ENCODE measurements at places on chromosomes 5 and 9.

- no peak for DNase-seq
Observed at GRCh38 chr9:20658677-20659473, 25.2 kb upstream of the FOCAD start.

DNA sequence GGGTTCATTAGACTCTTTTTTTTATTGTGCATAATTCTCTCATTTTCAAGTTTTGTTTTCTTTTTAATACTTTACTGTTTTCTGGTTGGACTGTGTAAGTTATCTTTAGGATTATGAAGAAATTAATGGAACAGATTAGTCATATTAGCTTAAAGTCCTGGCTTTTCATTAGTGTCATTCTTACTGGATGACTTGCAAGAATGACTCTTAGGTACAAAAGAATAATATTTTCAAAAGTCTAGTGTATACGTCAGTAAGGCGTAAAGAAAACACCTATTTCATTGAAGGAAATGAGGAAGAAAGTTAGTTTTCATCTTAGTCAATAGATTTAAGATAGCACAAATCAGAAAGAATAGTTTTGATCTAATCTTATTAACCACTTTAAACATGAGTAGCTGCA lies 20.4 kb downstream of the UHRF2 start:
- DNase-seq: no peak

- DNase-seq: no peak
Observed at GRCh38 chr9:124438091-124438490, 12.2 kb upstream of the ADGRD2 start.

- no peak for DNase-seq
Observed at GRCh38 chr9:35163413-35163812, 1.6 kb downstream of the UNC13B start.

DNA sequence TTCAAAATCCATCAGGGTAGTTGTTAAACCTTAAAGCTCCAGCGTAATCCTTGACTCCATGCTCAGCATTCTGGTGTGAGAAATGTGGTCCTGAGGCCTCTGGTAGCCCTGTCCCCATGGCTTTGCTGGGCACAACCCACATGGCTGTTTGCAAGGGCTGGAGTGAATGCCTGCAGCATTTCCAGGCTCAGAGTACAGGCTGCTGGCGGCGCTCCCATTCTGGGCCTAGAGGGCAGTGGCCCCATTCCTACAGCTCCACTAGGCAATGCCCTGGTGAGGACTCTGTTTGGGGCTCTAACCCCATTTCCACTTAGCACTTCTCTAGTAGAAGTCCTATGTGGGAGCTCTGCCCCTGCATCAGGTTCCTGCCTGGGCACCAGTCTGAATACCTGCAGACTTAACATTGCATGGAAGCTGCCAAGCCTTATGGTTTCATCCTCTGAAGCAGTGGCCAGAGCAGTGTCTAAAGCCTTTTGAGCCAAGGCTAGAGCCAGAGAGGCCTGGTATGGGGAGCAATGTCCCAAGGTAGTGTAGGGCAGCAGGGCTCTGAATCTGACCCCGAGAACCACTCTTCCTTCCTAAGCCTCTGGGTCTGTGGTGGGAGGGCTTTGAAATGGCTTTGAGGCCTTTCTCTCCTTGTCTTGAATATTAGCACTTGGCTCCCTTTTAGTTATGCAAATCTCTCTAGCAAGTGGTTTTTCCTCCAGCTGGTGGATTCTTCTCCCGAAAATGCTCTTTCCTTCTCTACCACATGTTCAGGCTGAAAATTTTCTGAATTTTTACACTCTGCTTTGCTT lies 5.8 kb upstream of the ALDH1A1 start:
- DNase-seq: no peak

- DNase-seq: no peak
Observed at GRCh38 chr5:138402640-138403039, 36.2 kb upstream of the REEP2 start.

- no peak for DNase-seq
Observed at GRCh38 chr5:74642543-74642863, 2.0 kb upstream of the ENC1 start.

Data from stimulated activated effector memory CD8-positive, alpha-beta T cell treated with anti-CD3 and anti-CD28 coated beads, Interleukin-12 subunit alpha, Interleukin-12 subunit beta, amount 100 ng/mL, for 72 hours (primary cell).